ENCODE measurements at places on chromosomes 4 and X.

GRCh38 chrX:2485789-2486345 lies 14.9 kb downstream of the DHRSX start:
- DNase-seq, result no peak

DNA sequence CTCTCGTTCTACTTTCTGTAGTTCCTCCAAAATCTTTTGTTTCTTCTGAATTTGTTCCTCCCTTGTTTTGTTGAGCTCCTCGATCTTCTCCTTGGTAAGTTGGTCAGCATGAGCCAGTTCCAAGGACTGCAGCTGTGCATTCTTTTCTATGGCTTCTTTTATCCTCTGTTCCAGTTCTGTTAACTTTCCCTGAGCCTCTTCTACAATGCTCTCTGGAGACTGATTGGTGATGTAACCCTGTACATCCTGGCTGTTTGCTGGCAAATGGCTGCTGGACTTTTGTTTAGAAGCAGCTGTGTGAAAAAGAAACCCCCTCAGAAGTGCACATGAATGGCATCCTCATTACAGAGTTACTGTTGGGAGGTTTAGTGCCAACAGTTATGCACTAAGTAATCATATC lies 70.5 kb upstream of the COX18 start:
- no peak for DNase-seq

GRCh38 chr4:40354158-40354557 lies 19.0 kb downstream of the CHRNA9 start:
- no peak for DNase-seq

- no peak for DNase-seq
Observed at GRCh38 chr4:71486550-71487343, 147.9 kb downstream of the SLC4A4 start.

GRCh38 chr4:119010909-119011606 lies 122.4 kb downstream of the SYNPO2 start:
- no peak for DNase-seq

Measured in WTC11 (cell line).